ENCODE measurements at places on chromosomes 7 and 10.

GRCh38 chr10:100183481-100183880, 2.3 kb downstream of the ERLIN1 start:
- DNase-seq: no peak

DNA sequence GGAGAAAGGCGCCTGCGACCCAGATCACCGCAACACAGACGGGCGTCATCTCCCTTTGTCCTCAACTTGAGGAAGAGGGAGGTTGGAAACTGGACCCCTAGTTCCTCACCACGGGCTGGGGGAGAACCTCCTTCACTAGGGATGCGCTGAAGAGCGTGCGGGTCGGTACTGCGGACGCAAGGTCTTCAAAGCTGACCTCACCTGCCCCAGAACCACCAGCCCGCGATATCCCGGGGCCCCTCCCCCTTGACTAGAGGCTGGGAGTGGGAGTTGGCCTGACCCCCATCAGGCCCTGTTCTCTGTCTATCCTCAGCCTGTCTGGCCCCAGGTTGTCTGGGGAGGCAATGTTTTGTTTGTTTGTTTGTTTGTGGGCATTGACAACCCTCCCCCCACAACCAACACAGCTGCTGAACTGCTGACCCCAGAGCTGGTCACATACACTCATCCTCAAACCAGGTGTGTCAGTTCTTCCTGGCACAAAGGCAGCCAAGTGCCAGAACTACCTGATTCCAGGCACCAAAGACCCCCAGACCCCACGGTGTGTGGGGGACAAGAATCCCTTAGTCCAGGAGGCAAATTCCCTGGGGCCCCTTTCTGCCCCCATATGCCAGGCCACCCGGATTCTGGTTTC, 2.9 kb downstream of the NPM3 start:
- no peak for DNase-seq

GRCh38 chr10:109982123-109982522, 25.7 kb upstream of the ADD3 start:
- no peak for DNase-seq

DNA sequence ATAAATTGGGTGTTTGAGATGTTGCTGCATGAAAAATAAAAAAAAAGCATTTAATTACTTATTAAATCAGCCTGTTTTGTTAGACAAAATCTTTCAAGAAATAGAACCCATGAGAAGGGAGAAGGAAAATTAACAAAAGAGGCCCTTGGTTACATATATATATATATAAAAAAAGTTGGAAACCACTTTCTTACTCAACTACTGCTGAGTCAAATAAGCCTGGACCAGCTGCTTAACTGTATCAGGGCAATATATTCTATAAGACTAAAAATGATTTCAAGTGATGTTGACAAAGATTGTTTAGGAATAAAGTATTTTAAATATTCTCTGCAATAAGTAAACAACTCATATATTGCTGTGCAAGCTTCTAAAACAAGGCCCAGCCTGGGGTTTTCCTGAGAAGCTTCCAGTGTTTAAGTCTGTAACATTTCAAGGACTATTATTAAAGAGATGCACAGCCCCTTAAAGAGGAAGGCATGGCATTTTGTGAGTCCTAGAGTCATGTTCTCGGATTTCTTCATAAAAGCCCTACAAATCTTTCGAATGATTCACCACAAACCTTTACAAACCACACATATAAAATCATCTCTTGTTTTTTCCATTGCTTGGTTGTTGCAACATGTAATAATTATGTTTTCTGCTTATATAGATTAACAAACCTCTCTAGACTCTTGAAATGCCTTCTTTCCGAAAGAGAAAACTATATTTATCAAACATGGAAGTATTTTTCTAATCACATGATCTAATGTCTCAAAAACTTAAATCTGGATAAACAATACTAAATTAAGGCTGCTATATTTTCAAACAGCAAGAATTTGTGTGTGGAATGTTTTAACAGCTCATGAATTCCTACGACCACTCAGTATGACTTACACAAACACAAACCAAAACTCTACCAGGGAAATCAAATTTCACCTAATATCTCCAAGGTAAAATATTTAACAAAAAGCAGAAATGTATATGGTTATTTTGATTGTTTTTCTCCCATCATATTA, 14.3 kb downstream of the JAZF1 start:
- DNase-seq: no peak

- DNase-seq: no peak
Observed at GRCh38 chr10:23189024-23189423, 3.1 kb upstream of the PTF1A start.

- no peak for DNase-seq
Observed at GRCh38 chr10:69457771-69458237, 6.5 kb downstream of the TSPAN15 start.

DNA sequence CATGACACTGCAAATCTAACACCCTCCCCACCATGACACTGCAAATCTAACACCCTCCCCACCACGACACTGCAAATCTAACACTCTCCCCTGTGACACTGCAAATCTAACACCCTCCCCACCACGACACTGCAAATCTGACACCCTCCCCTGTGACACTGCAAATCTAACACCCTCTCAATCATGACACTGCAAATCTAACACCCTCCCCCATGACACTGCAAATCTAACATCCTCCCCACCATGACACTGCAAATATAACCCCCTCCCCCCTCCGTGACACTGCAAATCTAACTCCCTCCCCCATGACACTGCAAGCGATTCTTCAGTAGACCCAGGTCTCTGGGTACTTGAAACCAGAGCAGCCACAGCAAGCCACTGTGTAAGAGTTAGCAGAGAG, 604.4 kb downstream of the DNAJB6 start:
- no peak for DNase-seq

GRCh38 chr10:99880080-99880835, 97.8 kb downstream of the ABCC2 start:
- no peak for DNase-seq

- DNase-seq: no peak
Observed at GRCh38 chr7:33048704-33049103, 13.9 kb downstream of the NT5C3A start.

DNA sequence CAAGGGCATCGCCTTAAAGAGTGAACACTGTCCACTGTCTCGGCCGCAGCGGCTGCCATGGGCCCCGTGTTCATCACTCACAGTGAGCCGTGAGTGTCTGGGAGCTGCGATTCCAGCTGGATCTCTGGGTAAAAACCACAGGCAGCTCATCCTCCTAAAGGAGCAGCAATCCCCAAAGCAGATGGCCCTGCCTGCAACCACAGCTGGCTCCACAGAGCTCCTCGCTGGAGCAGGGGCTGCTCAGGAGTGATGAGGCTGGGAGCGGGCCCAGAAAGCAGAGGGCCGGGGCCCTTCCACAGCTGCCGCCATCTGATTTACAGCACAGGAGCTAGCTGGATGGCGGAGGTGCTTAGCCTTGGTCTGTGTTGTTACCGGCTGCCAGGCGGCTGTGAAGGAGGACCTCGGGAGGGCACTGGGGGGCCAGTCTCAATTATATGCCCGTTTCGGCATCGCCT, 6.6 kb upstream of the TMEM184A start:
- no peak for DNase-seq

- no peak for DNase-seq
Observed at GRCh38 chr10:44030132-44030531, 354.8 kb downstream of the CXCL12 start.

DNA sequence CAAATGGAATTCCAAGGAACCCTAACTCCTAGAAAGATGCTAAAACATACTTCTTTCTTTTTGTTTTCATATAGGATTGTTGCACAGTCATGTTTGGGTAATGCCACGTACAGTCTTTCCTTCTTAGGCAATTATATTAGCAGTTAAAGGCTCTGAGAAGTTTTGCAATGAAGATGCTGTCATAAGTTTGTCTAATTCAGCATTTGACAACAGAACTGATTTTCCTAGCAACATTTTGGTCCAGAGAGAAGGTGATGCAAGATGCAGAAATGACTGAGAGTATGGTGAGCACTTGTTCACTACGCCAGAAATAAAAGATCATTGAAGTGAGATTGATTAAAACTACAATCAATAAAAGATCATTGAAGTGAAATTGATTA, 184.0 kb upstream of the PLXNA4 start:
- DNase-seq: no peak

DNA sequence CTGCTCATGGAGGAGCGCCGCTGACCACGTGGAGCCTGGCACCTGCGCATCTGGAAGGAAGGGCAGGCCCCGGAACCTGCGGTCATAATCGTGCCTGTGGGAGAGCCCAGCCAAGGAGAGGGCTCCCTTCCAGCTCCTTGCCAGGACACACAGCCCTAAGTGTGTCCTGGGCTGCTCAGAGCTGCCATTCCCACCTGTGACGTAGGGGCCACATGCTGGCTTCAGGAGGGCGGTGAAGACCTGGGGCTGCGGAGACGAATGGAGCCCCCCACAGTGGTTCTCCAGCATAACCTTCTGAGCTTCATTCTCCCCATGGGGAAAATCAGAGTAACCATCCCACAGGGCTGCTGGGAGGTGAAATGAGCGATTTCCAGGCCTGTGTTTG, 127.6 kb upstream of the CHST15 start:
- no peak for DNase-seq

- DNase-seq: no peak
Observed at GRCh38 chr7:147151661-147152060, 1035.1 kb downstream of the CNTNAP2 start.

GRCh38 chr7:2355705-2356008, 1.0 kb downstream of the EIF3B start:
- DNase-seq: no peak

GRCh38 chr10:5402798-5403197, 1.8 kb downstream of the TUBAL3 start:
- DNase-seq: no peak

DNA sequence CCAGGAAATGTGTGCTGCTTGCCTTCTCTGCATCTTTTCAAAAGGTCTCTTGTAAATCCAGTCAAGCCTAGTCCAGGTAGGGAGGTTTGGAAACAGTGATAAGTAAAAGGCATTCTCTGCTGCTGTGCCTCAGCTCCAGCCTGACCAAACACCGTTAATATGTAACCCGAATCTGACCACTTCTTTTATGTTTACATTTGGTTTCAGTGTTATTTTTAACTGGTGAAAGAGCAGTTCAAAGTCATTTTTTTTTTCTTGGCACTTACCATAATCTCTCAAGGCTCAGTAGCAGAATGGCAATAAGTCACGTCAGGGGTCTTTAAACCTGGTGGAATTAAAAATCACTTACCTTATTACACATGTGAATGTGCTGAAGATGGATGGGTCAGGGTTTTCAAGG, 216.8 kb downstream of the PTEN start:
- no peak for DNase-seq
